ENCODE measurements at places on chromosomes 6 and 20.

GRCh38 chr6:10205120-10205519 lies 209.8 kb downstream of the TFAP2A start:
- peak; percentile 20 for DNase-seq

DNA sequence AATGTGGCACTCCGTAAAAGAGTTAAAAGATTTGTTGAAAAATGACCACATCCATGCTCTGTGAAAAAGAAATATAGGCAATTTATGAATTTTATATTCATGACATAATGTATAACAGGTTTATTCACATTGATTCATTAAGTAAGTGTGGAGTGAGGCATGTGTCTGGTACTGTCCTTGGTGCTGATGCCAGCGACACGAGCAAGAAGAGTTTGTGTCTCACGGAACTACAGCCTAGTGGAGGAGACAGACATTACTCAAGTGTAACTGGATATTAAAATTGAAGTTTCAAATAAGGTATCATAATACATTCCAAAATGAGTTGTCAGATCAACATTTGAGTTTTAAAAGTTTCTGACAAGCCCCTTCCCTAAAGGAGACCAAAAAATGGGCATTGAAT lies 158.2 kb upstream of the PRND start:
- DNase-seq = no peak

DNA sequence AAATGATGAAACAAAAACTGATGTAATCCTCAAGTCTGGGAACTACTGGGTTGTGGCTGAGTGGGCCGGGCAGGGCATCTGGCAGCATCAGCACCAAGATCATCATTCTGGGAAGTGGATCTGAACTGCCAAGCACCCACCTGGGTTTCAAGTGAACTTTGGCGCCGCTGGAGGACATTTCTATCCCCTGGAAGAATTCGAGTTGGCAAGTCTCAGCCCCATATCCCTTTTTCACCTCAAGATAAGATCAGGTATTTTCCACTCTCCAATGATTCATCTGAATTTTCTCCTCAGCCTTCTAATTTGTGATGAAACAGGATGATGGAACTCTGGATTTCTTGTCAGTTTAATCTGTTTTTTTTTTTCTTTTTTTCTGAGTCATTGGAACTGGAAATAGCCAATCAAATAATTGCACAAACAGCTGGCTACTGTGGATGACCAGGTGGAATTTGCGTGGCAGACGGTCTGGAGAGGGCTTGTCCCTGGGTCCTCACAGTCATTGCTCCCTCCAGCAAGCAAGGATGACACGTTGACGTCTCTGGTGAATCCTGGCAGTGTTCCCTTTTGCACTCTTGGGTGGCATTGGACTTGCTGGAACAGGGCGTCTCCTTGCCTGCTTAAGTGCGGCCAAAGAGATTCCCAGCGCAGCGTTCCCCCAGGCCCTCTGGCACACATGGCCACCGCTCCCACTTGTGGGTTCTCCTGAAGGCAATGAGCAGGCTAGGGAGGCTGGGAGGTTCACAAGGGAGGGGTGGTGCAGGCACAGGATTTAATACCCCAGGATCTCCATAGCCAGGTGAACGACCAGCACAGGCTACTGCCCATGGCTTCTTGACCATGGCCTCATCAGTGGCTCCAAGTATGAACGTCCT lies 80.4 kb downstream of the DHX35 start:
- DNase-seq = no peak

- DNase-seq = no peak
These were observed 398.3 kb downstream of the LAMA2 start for GRCh38 chr6:129281168-129281796.

GRCh38 chr6:108653949-108654348 lies 93.2 kb downstream of the FOXO3 start:
- DNase-seq = no peak

GRCh38 chr6:36752886-36753506 lies 55.4 kb downstream of the RAB44 start:
- DNase-seq = no peak

- no peak for DNase-seq
These were observed 16.8 kb upstream of the TCFL5 start for GRCh38 chr20:62878244-62879038.

DNA sequence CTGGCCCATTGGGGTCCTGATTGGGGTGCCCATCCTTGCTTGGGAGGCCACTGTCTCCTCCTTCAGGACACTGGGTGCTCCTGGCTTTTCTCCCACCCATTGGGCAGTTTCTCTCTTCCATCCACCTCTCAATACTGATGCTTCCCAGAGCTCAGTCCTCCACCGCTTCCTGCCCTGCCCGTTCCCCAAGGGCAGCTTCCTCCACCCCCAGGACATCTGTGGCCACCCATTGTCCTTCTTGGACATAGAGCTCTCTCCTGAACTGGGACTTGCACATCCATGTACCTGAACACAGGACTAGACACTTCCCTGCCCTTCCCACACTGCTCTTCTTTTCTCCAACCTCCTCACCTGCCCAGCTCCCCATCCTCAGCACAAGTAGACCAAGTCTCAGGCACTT lies 69.4 kb upstream of the NNAT start:
- DNase-seq = no peak

GRCh38 chr6:27471365-27472115 lies 1.4 kb downstream of the ZNF184 start:
- DNase-seq = no peak

GRCh38 chr20:46253391-46253790 lies 54.9 kb downstream of the CDH22 start:
- DNase-seq = peak; percentile 72
